Hindlimb muscle (tissue), 1 donor: ENCODE measurements at places on chromosomes 2 and 18.

GRCh38 chr18:49910986-49911385 lies 97.7 kb upstream of the ACAA2 start:
- DNase-seq, result no peak

DNA sequence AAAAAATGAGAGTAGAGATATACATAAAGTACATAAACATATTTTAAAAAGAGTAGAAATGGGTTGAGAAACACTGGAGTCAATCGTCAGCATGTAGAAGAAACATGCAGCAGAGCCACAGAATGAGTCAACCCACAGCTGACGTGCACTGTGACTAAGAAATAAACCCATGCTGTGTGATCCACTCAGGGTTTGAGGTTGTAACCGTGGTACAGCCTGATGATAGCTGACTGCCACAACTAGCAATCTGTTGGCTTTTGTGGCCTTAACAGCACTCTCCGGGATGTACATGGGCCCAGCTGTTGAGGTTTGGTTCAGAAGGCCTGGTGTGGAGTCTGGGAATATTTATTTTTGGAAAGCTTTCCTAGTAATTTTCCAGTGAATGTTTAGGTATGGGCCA lies 554.4 kb upstream of the MEX3C start:
- DNase-seq, result no peak

GRCh38 chr2:231047274-231047922 lies 9.3 kb upstream of the PSMD1 start:
- DNase-seq, result no peak

- DNase-seq, result no peak
Observed at GRCh38 chr2:45990131-45990530, 307.1 kb upstream of the EPAS1 start.

DNA sequence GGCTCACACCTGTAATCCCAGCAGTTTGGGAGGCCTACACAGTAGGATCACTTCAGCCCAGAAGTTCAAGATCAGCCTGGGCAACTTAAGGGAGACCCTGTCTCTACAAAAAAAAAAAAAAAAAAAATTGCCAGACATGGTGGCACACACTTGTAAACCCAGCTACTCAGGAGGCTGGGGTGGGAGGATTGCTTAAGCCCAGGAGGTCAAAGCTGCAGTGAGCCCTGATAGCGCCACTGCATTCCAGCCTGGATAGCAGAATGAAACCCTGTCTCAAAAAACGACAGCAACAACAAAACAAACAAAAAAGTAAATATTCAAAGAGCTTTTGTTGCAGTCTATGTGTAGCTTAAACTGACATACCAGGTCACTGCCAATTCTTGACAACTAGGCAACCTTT lies 63.1 kb upstream of the TANK start:
- no peak for DNase-seq

- DNase-seq, result no peak
Observed at GRCh38 chr2:236977063-236977851, 108.4 kb upstream of the COPS8 start.

- DNase-seq, result no peak
Observed at GRCh38 chr2:105437708-105438103, 38.9 kb upstream of the FHL2 start.

GRCh38 chr2:112836695-112837117 lies at the start of gene IL1B:
Gene IL1B (minus strand): TSS chr2:112836779. CDS start chr2:112836229, 550 bp downstream.
- no peak for DNase-seq

DNA sequence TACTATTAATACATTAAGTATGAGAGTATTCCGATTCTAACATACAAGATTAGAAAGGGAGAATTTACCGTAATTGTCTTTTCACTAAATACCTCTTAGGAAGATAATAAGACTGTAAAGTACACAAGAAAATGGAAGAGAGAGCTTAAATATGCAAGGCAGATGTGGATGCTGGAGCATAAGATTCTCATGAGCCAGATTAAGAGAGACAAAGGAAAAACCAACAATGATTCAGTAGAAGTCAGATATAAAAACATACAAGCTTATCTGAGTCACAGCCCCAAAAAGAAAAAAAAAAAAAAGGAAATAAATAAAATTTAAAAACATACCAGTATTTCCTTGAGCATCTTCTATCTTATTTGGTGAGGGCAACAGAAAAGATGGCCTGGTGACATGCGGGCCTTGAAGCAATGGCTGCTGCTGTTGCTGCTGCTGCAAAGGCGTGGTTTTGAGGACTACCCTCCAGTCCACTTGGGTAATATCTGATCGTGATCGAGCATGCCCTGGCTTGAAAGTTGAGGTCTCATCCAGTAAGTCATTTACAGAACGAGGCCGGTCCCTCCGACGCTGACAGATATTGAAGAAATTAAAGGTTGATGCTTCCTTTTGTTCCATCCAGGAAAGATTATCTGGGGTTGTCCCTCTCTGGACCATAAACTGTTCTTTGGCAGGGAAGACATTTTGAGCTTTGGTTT lies 24.5 kb downstream of the PLEKHM3 start:
- DNase-seq, result no peak

- DNase-seq, result no peak
Observed at GRCh38 chr2:159012142-159012541, 43.7 kb downstream of the TANC1 start.

- DNase-seq, result no peak
Observed at GRCh38 chr2:8154936-8155335, 526.9 kb upstream of the ID2 start.

GRCh38 chr2:39606585-39606984 lies 59.1 kb upstream of the TMEM178A start:
- no peak for DNase-seq
